CD8-positive, alpha-beta memory T cell (primary cell): ENCODE measurements at places on chromosomes 5 and 9.

- H3K4me1 ChIP-seq = no peaks in the 10 kb centered on the region
- no peak overlapping the region for H3K4me3 ChIP-seq
- no peak for DNase-seq
- no peaks in the 10 kb centered on the region for H3K36me3 ChIP-seq
These were observed 700.5 kb upstream of the ZNF608 start for GRCh38 chr5:125446986-125447385.

- H3K27ac ChIP-seq = no peak overlapping the region
- no peak for DNase-seq
- H3K4me3 ChIP-seq = no peak overlapping the region
- no peaks in the 10 kb centered on the region for H3K36me3 ChIP-seq
- no peaks in the 10 kb centered on the region for H3K27me3 ChIP-seq
These were observed 33.2 kb downstream of the NEK6 start for GRCh38 chr9:124290743-124291554.

DNA sequence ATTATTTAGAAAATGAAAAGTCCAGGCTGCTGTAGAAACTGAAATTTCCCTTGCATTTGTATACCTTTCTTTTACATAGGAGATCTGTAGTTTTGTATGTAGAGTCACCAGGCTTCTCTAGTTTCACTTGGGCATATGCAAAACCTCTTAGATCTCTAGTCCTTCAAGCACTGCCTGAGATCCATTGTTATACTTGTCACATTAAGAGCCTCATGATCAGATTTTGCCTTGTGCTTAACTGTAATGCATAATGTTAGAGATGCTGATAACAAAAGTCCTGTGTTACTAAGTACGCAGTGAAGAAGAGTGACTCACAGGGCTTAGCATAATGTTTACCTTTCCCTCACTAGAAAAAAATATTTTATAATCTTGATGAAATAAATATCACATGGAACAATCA is 250.2 kb downstream of the CYLC2 start:
- no peak overlapping the region for H3K4me3 ChIP-seq
- H3K27me3 ChIP-seq = no peaks in the 10 kb centered on the region
- no peaks in the 10 kb centered on the region for H3K36me3 ChIP-seq

GRCh38 chr9:133492061-133493021 is 13.4 kb upstream of the SLC2A6 start:
- no peak for DNase-seq
- H3K27me3 ChIP-seq = peaks cover 4% of the 10 kb centered on the region
- no peak overlapping the region for H3K4me3 ChIP-seq
- H3K36me3 ChIP-seq = no peaks in the 10 kb centered on the region
- H3K27ac ChIP-seq = no peak overlapping the region

GRCh38 chr5:5481633-5482032 is 59.2 kb downstream of the ICE1 start:
- no peak for DNase-seq
- no peaks in the 10 kb centered on the region for H3K36me3 ChIP-seq
- H3K4me3 ChIP-seq = no peak overlapping the region
- peaks cover 6% of the 10 kb centered on the region for H3K4me1 ChIP-seq

GRCh38 chr9:95511952-95512708 is 4.6 kb downstream of the PTCH1 start:
- H3K4me3 ChIP-seq = peak overlapping the region; percentile 47
- no peaks in the 10 kb centered on the region for H3K36me3 ChIP-seq
- H3K27me3 ChIP-seq = peaks cover 6% of the 10 kb centered on the region
- peaks cover 29% of the 10 kb centered on the region for H3K4me1 ChIP-seq
- H3K27ac ChIP-seq = peak overlapping the region; percentile 61

DNA sequence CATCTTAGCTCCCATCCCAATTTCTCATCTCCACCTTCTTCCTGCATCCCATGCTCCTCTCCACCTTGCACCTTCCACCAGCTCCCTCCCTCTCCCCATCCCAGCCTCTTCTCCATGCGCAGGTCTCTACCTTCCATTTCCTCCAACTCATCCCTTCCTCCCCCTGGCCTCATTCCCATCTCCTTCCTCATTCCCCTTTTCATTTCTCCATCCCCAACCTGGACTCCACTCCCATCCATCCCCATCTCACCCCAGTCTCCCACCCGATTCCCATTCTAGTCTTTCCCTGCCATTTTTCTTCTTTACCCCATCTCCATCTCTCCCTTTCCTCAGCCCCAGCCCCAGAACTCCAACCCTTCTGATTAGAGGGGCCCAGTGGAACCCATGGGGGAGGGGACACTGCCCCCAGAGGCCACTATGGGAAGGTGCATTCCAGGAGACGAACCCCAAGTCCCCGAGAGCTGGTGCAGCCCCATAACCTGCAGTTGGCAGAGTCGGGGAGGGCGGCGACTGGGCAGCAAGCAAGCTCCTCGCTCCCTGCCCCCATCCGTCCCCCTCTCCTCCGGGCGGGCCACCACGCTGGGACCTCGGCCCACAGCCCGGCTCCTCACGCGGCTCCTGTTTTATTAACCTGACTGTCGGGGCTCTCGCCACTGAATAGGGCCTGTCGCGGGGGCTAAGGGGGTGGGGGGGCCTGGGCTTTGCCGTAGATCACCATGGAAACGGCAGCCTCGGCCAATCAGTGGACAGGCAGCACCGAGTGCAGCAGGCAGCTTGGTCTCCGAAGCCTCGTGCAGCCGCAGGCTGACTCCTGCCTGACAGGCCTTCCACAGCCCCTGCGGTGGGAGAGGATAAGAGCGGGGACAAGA is 66.7 kb downstream of the PCDH1 start:
- no peaks in the 10 kb centered on the region for H3K36me3 ChIP-seq
- DNase-seq = peak; percentile 12
- H3K27me3 ChIP-seq = peaks cover 17% of the 10 kb centered on the region
- H3K4me3 ChIP-seq = no peak overlapping the region
- H3K27ac ChIP-seq = no peak overlapping the region

- no peak overlapping the region for H3K27ac ChIP-seq
- no peaks in the 10 kb centered on the region for H3K36me3 ChIP-seq
- DNase-seq = no peak
- H3K27me3 ChIP-seq = no peaks in the 10 kb centered on the region
- H3K4me1 ChIP-seq = no peaks in the 10 kb centered on the region
These were observed 53.8 kb downstream of the COL27A1 start for GRCh38 chr9:114209151-114209550.

DNA sequence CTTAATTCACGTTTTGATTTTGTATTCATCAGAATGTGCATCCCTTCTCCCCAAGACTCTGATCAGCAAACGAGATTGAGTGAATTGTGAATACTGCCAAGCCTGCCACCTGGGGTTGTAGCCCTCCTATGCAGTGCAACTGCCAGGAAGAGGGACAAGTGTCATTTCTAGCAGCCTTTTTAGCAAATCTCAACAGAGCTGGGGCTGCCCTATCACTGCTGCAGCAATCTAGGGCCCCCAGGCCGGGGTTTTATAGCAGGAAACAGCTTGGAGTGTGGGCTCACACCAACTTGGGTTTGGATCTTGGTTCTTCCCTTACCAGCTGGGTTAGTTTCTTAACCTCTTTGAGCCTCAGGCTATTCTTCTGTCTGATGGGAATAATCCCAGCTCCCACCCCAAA is 4.0 kb downstream of the CSF1R start:
- DNase-seq = no peak
- no peak overlapping the region for H3K27ac ChIP-seq
- no peaks in the 10 kb centered on the region for H3K4me1 ChIP-seq
- H3K36me3 ChIP-seq = no peaks in the 10 kb centered on the region
- H3K27me3 ChIP-seq = peaks cover 12% of the 10 kb centered on the region
